Esophagus muscularis mucosa (tissue), 4 donors: ENCODE measurements at places on chromosomes 6 and 20. TPM values are rescaled to one million over a fixed set of nuclear protein-coding genes. Genes with fewer than 3 reads are reported as not detected.

Gene PRRC2A
- total RNA-seq: 138 TPM

Gene GNMT
- total RNA-seq: 2.3 TPM

DNA sequence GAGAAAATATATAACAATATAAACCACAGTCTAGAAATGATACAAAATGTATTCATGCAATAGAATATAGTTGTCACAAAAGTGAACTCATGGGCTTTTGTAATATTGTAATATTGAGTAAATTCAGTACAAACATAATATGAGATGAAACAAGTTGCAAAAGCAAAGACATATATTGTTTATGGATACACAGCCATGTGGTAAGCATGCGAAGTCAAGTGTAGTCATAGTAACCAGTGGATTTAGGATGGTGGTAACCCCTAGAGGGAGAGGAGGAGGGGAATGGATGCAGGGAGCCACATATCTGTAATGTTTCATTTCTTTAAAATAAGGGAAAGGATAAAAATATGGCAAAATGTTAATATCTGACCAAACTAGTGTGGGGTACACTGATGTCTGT lies 47.3 kb downstream of the ARMC2 start:
- DNase-seq: no peak
- peak overlapping the region; percentile 47 for H3K27ac ChIP-seq
- H3K36me3 ChIP-seq: no peaks in the 10 kb centered on the region

GRCh38 chr20:17571153-17571527 lies 1.3 kb downstream of the DSTN start:
- no peak for DNase-seq
- peaks cover 58% of the 10 kb centered on the region for H3K4me1 ChIP-seq
- H3K4me3 ChIP-seq: peak overlapping the region; percentile 74
- no peaks in the 10 kb centered on the region for H3K36me3 ChIP-seq
- no peaks in the 10 kb centered on the region for H3K27me3 ChIP-seq
- peak overlapping the region; percentile 100 for H3K27ac ChIP-seq

- no peak for DNase-seq
- no peak overlapping the region for H3K27ac ChIP-seq
- H3K27me3 ChIP-seq: no peaks in the 10 kb centered on the region
- H3K4me1 ChIP-seq: peaks cover 17% of the 10 kb centered on the region
- no peak overlapping the region for H3K4me3 ChIP-seq
- no peaks in the 10 kb centered on the region for H3K36me3 ChIP-seq
Observed at GRCh38 chr6:163764565-163764964, 350.0 kb downstream of the QKI start.

DNA sequence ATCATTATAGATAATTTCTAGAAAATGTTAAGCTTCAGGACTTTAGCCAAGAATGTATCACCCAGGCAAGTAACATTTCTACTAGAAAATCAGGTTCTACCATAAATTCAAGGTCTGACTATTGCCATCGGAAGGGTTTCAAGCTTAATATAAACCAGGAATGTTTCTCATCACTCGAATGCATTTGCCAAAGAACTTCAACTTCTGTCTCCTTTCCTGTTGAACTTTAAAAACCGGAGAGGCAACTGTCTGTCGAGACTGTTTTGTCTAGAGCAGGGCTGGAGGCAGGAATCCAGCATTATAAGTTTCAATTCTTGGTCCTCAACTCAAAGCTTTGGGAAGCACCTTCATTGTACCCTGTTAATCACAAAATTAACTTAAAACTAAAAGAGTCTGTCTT lies 264.7 kb downstream of the ZNF217 start:
- no peaks in the 10 kb centered on the region for H3K27me3 ChIP-seq
- no peak overlapping the region for H3K4me3 ChIP-seq
- no peak for DNase-seq
